CD4-positive, alpha-beta memory T cell (primary cell): ENCODE measurements at places on chromosomes 3 and 15.

DNA sequence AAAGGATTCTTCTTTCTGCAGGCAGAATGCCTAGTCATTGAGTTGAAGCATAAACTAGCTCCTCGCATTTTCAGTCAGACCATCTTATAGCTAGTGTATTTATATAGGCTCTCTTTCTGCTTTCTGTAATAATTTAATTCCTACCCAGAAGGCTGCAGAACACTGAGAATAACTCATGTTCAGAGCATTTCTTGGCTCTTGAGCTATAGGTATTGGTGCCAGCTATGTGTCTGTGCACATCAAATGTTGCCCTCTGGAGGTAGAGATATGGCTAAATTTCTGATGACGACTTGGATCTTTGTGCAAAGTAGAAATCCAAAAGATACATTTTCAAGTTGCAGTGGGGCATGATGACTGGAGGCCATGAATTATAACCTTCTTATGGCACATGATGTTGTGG, 336.2 kb upstream of the TPM1 start:
- no peak for DNase-seq

- no peak for DNase-seq
These were observed 912.7 kb downstream of the TUSC7 start for GRCh38 chr3:117622171-117622841.

DNA sequence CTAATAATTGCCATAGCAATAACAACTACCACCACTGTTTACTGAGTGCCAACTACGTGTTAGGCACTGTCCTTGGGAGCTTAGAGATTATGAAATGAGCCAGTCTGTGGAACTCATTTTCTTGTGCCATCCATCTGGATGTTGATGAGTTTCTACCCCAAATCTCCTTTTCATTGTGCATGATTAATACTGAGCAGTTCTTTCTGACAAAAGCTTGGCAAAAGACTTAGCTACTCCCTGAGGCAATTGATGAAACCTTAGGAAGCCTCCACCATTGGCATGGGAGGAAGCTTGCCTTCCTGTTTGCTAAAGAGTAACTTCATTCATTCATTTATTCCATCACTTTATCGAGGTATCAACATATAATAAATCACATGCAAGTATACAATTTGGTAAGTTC, 39.8 kb downstream of the PRICKLE2 start:
- DNase-seq, result no peak

DNA sequence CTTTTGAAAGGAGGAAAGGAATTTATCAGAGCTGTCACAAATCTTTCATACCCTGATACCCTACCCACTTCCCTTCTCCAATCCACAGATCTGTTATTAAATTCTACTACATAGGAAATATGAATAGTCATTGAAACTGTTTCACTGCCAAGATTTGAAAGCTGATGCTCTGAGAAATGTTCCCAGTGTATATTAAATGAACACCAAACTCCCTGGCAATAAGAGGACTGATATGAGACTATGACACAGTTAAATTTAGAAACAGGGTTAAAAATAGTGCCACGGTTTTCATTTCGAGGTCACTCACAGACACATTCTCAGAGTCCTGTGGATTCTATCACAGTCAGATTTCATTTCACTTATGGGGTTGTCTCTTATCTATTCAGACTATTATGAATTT, 27.2 kb upstream of the GBE1 start:
- no peak for DNase-seq

DNA sequence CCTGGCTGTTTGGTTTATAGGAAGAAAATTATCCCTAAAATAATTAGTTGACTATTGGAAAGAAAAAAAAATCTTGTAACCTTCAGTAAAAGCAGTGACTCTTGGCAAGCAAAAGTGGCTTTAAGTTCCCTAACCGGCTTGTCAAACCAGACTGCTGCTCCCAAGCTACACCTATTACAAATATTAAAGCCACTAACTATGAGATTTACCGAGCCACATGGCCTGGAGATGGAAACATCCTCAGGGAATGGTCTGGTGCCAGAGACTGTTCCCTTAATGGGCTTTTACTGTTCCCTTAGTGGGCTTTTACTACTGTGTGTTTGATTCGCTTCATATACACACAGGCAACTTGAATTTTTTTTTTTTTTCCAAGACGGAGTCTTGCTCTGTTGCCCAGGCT, 35.9 kb upstream of the ZNF774 start:
- DNase-seq, result no peak

GRCh38 chr15:80423215-80423614, 19.0 kb downstream of the ARNT2 start:
- no peak for DNase-seq

- DNase-seq, result no peak
These were observed 192.8 kb upstream of the RORA start for GRCh38 chr15:61421938-61422337.

DNA sequence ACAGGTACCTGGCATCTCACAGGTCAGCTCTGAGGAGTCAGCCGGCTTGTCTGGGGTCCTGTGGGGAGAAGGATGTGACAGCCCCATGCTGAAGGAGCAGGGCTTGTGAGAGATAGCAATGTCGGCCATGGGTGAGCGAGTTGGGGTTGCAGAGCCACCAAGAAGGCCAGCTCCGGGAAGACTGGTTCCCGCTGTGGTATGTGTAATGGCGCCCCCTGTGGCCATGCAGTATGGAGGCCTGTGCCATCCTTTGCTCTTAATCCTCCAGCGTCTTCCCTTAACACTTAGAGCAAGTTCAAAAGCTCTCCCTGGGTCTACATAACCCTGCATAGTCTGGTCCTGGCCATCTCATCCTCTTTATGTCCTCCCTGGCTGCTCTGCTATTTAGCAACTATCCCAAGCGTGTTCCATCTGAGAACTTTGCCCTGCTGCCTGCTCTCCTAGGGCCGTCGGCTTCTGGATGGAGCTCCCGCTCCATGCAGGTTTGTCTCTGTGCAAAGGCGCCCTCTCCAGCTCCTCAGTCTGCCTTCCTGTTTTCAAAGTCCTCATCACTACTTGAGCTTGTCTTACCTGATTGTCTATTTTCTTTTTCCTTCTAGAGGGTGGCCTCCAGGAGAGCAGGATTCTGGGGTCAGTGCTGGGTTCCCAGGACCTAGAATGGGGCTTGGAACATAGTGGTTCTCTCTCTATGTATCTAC, 40.8 kb upstream of the IQCF6 start:
- DNase-seq, result no peak

DNA sequence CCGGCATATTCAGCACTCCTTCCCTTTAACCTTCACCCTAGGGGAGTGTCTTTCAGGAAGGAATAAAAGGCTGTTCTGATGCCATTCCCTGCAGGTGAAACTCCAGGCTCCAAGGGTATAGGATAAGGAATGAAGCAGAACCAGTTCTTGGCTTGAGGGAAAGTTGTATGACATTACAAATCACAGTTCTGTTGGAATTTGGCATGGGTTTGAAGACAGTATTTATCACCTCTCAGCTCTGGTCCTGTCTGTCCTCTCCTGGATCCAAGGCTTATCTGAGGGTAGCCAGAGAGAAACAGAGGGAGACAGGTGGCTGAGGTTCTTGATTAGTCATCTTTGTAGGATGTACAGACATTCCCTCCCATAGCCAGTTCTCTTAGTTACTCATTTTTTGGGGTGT, 37.1 kb downstream of the RAB11A start:
- no peak for DNase-seq

- DNase-seq, result no peak
These were observed 127.8 kb upstream of the LRRFIP2 start for GRCh38 chr3:37301980-37302708.

DNA sequence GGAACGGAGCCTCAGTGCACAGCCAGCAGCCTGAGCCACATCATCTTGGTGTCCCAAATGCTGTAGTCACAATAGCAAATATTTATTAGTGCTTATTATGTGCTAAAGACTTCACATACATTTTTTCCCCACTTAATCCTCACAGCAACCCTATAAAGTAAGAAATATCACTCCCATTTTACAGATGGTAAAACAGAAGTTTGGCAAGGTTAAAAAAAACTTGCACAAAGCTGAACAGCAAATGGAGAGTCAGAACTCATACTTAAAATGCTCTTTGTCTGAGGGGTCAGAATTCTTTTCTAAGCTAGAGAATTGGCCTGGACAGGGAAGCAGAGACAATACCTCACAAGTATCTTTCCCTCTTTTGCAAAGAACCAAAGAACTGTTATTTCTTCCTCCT, 30.9 kb upstream of the THRB start:
- no peak for DNase-seq

- DNase-seq, result no peak
These were observed 38.2 kb downstream of the RASA2 start for GRCh38 chr3:141524988-141525387.

DNA sequence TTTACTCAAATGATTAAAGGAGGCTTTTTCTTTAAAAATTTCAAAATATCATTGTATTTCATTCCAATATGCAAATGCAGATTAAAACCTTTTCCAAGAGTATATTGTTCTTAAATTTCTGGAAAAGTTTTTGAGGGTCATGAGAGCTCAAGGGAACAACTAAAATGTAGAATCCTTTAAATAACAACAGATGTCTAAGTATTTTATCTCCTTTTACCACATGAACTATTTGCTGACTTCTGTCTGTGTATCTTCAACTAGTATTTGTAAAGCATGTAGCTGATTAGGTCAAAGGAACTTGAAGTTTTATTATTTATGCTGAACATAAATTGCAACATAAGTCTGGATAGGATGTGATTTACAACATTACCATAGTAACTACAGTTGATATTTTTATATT, 402.6 kb downstream of the CNTN6 start:
- no peak for DNase-seq

GRCh38 chr3:115074502-115074901, 72.6 kb downstream of the ZBTB20 start:
- no peak for DNase-seq

DNA sequence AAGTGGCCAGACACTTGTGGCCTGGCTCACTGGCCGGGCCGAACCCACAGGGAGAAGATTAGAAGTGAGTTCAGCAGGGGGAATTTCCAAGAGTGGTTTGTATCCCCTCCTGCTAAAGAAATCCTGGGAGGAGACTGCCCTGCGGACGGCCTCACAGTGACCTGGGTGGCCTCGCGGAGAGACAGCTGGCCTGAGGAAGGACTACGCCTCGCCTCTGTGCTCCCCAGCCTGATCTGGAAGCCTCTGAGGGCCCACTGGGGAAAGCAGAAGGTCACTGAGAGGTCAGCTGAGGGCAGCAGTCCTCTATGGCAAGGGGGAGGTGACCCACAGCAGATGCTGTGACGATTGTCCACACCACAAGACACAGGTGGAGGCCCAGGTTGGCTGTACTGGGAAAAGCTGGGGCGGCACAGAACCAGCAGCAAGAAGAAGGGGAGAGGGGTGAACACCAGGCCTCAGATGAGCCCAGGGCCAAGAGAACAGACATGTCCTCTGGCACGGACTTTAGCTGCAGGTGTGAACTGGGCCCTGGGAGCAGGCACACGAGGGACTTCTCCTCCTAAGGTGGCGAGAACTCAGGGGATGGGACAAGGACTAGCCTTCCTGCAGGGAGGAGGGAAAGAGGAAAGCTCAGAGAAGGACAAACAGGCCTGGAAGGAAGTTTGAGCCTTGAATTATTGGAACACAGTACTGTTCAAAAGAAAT, 37.2 kb upstream of the DLG1 start:
- DNase-seq, result no peak

DNA sequence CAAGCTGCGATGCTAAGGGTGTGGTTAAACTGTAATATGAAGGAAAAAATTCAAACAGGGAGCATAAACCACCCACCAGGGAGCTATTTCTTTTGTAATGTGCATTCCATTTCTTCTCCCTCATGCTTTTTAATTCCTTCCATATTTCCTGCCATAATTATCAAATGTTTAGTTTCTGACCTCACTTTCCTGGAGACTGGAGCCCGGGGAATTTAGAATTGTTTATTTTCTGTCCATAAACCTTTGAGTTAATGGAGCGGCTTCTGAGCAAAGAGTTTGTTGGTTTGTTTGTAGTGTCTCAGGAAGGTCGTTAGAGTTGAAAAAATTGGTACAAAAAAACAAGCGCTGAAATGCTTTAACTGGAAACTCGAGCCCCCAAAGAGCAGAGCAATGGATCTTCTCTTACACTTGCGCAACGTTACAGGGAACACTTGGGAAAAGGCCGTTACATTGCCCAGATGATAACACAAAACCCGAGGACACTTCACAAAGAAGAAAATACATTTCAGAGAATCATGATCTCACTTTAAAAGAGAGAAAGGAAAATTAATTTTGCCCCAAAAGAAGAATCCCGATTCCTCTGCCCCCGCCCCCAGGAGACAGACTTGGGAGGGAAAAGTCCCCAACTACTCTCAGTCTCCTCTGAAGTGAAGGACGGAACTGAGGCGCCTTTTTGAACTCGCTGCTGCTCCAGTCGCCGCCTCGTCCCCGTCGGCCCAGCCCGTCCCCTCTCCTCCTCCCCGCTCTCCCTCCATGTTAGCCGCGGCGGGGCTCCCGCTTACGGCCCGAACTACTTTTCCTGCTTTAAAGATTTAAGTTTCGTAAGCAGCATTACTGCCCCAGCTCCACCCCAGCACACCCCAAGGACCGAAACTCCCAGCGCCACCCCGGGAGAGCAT, 842 bp downstream of the FSTL1 start:
- no peak for DNase-seq

GRCh38 chr15:77716632-77717332, 84.1 kb upstream of the LINGO1 start:
- DNase-seq, result no peak

GRCh38 chr3:112786881-112787579, 59.6 kb downstream of the CD200R1L start:
- DNase-seq, result no peak

DNA sequence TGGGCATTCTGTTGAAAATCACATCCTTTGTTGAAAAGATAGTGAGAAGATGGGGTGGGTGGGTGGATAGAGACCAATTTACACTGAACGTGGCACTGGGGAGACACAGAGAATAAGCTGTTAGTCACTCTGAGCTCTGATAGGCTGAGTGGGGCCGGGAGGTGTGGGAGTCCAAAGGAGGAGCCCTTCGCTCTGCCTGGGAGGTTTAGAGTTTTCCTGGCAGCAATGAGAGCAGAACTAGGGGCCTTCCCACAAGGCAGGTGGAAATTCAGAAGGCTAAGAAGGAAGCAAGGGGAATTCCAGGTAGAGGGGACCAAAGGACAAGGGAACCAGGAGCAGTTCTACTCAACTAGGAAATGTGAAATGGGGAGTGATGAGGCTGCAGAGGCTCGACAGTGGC, 272.7 kb downstream of the RPLP1 start:
- DNase-seq, result no peak

GRCh38 chr15:93954985-93955571, 276.3 kb upstream of the MCTP2 start:
- DNase-seq, result no peak

DNA sequence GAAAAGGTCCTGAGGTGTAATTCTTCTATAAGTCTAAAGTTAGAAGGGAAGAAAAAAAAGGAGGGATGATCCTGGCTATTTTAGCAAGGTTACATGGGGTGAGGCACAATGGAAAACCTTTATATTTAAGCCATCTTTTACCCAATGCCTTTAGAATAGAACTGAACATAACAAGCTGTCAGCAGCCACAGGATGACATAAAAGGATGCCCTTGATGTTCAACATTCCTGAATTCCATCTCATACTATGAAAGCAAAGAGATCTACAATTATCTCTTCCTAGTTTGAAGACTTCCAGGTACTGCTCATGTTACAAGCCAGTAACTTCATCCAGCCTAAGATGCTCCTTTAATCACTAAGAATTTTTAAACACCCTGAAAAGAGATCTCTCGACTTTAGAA, 26.9 kb downstream of the NEK10 start:
- no peak for DNase-seq
